T-helper 2 cell treated with Interferon-gamma antibody and Interleukin-4, amounts not matched to agents 5 μg/mL and 100 μg/mL, for 36 hours (primary cell): ENCODE measurements at places on chromosomes 6 and 20.

- H3K27me3 ChIP-seq = no peaks in the 10 kb centered on the region
- H3K27ac ChIP-seq = no peak overlapping the region
- peaks cover 10% of the 10 kb centered on the region for H3K4me1 ChIP-seq
- no peak for DNase-seq
- no peaks in the 10 kb centered on the region for H3K36me3 ChIP-seq
- no peak overlapping the region for H3K4me3 ChIP-seq
Measured at GRCh38 chr6:44650947-44651346, 263.4 kb downstream of the CDC5L start.

DNA sequence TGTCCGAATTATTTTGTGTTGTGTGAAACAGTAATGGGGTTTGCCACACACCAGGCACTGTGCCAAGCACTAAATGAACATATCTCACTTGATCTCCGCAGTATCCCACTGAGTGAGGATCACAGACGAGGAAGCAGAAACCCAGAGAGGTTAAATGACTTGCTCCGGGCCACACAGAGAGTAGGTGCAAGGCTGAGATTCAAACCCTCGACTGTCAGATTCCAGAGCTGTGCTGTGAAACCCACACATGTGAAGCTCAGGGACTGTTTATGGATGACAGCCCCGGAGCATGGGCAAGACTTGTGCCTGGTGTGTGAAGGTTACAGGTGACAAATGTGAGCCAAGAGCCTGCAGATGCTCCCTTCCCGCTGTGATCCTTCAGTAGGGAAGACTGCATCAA is 87.8 kb upstream of the SIRPA start:
- peaks cover 7% of the 10 kb centered on the region for H3K4me1 ChIP-seq
- no peak overlapping the region for H3K27ac ChIP-seq
- H3K4me3 ChIP-seq = no peak overlapping the region
- H3K27me3 ChIP-seq = peaks cover 40% of the 10 kb centered on the region
- no peaks in the 10 kb centered on the region for H3K36me3 ChIP-seq

DNA sequence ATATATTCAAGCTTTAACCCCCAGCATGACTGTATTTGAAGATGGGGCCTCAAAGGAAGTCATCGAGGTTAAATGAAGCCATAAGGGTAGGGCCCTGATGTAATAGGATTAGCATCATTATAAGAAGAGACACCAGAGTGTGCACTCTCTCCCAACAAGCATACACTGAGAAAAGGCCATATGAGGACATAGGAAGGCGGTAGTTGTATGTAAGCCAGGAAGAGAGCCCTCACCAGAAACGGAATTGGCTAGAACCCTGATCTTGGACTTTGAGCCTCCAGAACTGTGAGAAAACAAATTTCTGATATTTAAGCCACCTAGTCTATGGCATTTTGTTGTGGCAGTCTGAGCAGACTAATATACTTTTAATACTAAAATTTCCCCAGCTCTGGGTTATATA is 150.1 kb upstream of the STXBP5 start:
- no peaks in the 10 kb centered on the region for H3K27me3 ChIP-seq
- no peak for DNase-seq
- H3K36me3 ChIP-seq = no peaks in the 10 kb centered on the region
- no peak overlapping the region for H3K4me3 ChIP-seq
- no peaks in the 10 kb centered on the region for H3K4me1 ChIP-seq

- peaks cover 14% of the 10 kb centered on the region for H3K4me1 ChIP-seq
- DNase-seq = no peak
- peaks cover 13% of the 10 kb centered on the region for H3K36me3 ChIP-seq
- H3K27me3 ChIP-seq = no peaks in the 10 kb centered on the region
- H3K4me3 ChIP-seq = no peak overlapping the region
Measured at GRCh38 chr20:21173485-21173884, 47.6 kb downstream of the KIZ start.

DNA sequence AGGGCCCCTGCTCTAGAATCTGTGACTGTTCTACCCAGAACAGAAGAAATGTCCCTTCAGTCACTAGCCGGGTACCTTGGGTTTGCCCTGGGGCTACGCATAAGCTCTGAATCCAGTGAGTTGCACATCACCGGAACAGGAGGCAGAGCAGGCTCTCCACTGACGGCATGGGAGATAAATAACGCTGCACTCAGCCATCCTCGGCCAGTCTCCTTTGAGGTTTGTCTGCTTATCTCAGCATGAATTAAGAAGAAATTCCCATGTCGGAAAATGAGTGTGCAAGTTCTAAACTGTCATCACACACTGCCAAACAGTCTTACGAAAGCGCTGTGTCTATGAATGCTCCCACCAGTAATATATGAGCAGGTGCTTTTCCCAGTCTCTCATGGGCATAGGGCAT is 90.8 kb downstream of the FAM50B start:
- H3K27me3 ChIP-seq = peaks cover 52% of the 10 kb centered on the region
- no peak overlapping the region for H3K4me3 ChIP-seq
- no peak overlapping the region for H3K27ac ChIP-seq
- no peaks in the 10 kb centered on the region for H3K36me3 ChIP-seq

DNA sequence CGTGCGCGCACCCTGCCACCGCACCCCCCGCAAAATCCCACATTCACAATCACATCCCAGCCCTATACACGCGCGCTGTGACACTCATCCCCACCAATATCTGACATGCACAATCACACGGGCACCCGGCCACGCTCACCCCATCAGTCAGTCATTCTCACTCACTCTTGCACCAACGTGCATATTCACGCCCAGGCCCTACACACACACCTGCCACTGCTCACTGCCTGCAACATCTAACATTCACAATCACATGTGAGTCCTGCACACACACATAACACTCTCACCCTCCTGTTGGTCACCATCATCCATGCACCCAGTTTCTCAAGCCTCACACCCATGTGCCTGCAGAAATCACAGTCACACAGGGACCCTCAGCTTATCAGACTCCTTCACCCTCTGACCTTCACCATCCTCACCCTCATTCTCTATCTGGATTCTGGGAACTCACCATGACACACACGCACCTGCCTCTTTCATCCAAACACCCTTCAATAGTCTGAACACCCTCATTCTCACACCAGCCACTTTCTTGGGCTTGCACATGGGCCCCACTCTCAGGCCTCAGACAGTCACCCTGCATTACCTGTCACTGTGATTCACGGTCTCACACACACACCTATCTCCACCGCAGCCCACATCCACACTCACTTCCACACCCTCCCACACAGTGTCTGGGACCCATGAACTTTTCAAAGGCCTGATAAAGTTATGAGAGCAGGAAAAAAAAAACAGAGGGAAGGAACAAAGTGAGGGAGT is 748 bp upstream of the ATP9A start:
- no peaks in the 10 kb centered on the region for H3K36me3 ChIP-seq
- H3K4me1 ChIP-seq = peaks cover 7% of the 10 kb centered on the region
- peak overlapping the region; percentile 69 for H3K4me3 ChIP-seq
- DNase-seq = no peak
- H3K27me3 ChIP-seq = peaks cover 38% of the 10 kb centered on the region

DNA sequence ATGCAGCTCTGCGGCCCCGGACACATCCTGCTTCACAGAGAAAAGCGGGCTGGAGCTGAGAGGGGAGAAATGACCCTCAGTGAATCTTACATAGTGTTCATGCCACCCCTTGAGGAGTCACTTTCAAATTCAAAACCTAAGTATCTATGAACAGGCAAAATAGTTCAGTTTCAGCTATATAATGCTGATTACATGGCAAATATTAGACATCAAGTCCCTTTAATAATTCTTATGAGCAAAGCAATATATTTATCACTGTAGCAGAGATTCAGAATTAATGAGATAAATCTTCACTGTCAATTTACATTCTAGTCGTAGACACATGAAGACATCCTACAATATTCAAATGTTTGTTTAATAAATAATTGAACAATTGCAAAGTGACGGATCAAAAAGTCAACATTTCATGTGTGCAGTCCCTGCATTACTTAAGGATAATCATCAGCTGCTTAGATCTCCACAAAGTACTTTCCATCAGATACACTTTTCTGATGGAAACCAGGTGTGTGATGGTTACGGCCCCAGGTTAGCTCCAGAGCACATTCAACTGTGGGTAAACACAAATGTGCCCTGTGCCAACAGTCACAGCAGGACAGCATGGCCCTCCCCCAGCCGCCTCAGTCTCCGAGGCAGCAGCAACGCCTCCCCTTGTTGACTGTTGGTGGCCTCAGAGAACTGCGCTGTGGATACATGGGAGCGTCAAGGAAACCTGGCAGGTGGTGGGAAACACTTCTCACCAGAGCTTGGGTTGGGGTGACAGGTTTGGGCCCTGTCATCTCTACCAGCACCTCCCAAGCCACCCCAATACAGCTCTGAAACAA is 787 bp upstream of the PRR18 start:
- H3K4me3 ChIP-seq = no peak overlapping the region
- H3K27me3 ChIP-seq = peaks cover 48% of the 10 kb centered on the region
- no peaks in the 10 kb centered on the region for H3K36me3 ChIP-seq
- no peaks in the 10 kb centered on the region for H3K4me1 ChIP-seq
